ENCODE measurements at places on chromosomes 16 and 17. TPM values are rescaled to one million over a fixed set of nuclear protein-coding genes. Genes with fewer than 3 reads are reported as not detected.

GRCh38 chr17:51029568-51030463 lies 90.9 kb downstream of the SPAG9 start:
- DNase-seq, result no peak

DNA sequence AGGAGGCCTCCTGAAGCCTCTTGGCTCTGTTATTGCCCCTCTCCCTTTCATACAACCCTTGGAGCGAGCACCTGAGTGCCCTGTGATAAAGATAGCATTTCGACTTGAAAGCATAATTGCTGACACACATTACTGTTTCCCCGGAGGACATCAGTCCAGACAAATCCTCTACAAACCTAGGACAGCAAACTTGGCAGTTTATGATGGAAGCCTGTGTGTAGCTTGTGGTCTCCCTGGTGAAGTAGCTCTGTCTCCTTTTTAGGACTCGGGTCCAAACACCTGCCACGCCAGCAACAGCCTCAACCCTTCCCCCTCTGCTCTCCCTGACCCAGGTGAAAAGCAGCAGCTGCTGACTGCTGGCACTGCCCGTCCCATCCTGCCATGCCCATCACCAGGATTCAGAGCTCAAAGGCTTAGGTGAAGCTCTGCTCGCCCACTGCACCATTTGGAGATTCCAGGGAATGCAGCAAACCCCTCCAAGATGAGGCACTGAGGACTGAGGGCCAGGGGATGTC lies 55.9 kb downstream of the IRX6 start:
- DNase-seq, result no peak

GRCh38 chr16:54171626-54172537 lies 114.7 kb downstream of the IRX3 start:
- no peak for DNase-seq

DNA sequence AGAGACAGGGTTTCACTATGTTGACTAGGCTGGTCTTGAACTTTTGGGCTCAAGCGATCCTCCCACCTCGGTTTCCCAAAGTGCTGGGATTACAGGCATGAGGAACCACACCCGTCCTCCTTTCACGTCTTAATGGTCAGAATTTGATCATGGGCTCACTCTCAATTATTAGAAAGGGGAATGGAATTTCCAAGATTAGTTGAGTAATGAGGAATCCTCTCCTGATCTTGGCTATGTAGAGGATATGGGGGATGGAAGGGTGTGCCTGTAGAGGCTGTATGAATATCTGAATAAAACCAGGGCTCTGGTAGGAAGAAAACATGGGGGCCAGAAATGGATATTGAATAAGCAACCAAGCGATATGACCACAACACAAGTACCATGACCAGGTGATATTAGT lies 25.9 kb upstream of the SMURF2 start:
- DNase-seq, result no peak

- DNase-seq, result no peak
Observed at GRCh38 chr16:84220851-84221250, 19.0 kb downstream of the KCNG4 start.

Gene G6PC1
- not detected for total RNA-seq

Gene TSPOAP1
- total RNA-seq, result 16.3 TPM

GRCh38 chr17:80559825-80560251 lies 15.2 kb downstream of the RPTOR start:
- no peak for DNase-seq

DNA sequence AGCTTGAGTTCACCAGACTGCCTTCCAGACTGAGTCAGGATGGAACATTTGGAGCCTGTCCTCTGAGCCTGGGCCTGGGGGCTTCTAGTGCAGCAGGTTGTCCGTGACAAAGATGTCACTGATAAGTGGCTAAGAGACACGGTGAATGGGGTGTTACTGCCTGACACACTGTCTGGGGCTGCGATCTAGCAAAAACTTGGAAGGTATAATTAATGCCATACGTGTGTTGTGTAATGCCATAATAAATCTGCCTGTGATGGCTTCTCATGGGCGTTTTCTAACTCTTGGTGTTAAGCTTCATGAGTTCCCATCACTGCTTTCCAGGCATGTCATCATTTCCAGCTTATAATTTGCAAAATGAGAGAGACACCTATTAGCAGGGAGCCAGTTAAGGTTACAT lies 215.4 kb downstream of the UTP18 start:
- DNase-seq, result no peak

GRCh38 chr16:22358000-22358399 lies 16.4 kb downstream of the CDR2 start:
- no peak for DNase-seq

DNA sequence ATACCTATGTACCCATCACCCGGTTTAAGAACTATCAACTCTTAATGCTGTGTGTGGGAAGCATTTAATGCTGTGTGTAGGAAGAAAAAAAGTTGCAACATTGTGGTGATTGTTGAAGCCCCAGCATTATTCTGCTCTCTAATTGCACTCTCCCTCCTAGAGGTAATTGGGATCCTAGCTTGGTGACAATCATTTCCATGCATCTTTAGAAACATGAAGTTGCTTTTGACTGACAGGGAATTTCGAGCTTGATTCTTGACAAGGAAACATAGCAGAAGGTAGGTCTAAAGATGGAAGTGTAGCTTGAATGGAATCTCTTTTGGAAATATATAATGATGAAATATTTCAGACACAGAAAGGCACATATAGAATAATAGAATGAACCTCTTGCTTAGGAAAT lies 27.3 kb downstream of the HEXIM2 start:
- no peak for DNase-seq

DNA sequence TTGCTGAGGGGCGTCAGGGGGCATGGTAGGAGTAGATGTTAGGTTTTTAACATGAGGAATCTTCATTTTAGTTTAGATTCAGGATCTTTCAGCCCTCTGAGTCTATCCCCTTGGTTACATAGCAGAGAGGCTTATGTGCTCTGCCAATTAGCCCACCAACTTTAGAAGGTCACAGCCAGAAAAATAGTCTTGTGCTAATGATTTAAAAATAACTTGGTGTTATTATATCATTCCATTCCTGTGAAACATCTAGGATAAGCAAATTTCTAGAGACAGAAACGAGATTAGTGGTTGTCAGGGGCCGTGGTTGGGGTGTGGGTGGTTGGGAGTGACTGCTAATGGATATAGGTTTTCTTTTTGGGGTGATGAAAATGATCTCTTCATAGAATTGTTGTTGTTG lies 183.7 kb downstream of the SNX29 start:
- no peak for DNase-seq

DNA sequence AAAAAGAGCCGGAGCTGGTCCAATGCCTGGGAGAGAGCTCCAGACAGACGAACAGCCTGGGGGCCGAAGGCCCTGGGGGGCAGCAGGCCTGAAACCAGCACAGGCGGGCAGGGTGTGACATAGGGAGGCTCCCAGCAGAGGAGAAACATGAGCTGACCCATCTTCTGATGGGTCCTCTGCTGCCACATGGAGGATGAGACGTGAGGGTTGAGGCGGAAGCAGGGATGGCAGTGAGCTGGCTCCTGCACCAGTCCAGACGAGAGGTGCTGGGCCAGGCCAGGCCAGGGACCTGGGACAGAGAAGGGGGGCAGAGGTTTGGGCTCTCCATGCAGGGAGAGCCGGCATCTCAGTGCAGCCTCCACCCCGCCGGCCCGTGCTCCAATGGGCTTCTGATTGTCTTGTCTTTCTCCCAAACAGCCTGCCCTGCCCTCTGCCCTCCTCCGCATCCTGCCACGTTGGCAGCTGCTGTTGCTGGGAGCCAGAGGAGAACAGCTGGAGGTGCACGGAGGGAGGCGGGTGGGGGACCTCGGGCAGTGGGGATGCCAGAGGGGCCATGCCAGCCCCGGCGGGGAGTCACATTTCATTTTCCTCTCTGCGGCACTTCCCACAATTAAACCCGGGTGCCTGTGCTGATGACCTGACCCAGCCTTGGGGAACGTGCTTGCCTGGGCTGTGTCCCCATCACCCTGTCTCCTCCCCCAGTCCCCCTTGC lies 139.1 kb upstream of the GSE1 start:
- DNase-seq, result no peak

Gene SLC16A13
- total RNA-seq, result 1.8 TPM

Gene ENPP7
- total RNA-seq, result not detected

Gene NTN3
- total RNA-seq, result not detected

Gene DHRS7C
- total RNA-seq, result not detected

- DNase-seq, result no peak
Observed at GRCh38 chr16:48347191-48347865, 37.9 kb downstream of the SIAH1 start.
